ENCODE measurements at places on chromosomes 5 and 9.

GRCh38 chr5:56456002-56456401 is 222.9 kb upstream of the ANKRD55 start:
- DNase-seq, result no peak

DNA sequence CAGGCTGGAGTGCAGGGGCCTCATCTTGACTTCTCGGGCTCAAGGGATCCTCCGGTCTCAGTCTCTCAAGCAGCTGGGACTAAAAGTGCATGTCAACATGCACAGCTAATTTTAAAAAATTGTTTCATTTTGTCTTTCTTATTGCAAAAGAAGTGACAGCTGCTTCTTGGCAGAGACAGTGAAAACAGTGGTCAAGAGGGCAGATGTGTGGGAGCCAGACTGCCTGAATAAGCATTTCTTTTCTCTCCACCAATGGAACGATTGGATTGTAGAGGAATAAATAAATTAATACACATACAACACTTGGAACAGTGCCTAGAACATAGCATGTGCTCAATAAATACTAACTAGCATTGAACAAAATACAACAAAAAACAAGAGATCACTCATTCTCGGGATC is 27.4 kb upstream of the KIF4B start:
- no peak for DNase-seq

GRCh38 chr5:4855880-4856279 is 284.2 kb upstream of the ADAMTS16 start:
- DNase-seq, result no peak

DNA sequence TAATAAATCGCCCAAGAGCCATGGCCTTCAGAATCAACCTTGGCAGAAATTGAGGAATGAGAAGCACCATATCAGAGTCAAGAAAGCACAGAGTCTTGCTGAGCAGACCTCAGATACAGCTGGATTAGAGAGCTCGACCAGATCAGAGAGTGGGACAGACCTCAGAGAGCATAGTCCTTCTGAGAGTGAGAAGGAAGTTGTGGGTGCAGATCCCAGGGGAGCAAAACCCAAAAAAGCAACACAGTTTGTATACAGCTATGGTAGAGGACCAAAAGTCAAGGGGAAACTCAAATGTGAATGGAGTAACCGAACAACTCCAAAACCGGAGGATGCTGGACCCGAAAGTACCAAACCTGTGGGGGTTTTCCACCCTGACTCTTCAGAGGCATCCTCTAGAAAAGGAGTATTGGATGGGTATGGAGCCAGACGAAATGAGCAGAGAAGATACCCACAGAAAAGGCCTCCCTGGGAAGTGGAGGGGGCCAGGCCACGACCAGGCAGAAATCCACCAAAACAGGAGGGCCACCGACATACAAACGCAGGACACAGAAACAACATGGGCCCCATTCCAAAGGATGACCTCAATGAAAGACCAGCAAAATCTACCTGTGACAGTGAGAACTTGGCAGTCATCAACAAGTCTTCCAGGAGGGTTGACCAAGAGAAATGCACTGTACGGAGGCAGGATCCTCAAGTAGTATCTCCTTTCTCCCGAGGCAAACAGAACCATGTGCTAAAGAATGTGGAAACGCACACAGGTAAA is 4.5 kb downstream of the NFX1 start:
- DNase-seq, result no peak

GRCh38 chr5:68534956-68535520 is 319.5 kb downstream of the PIK3R1 start:
- no peak for DNase-seq

DNA sequence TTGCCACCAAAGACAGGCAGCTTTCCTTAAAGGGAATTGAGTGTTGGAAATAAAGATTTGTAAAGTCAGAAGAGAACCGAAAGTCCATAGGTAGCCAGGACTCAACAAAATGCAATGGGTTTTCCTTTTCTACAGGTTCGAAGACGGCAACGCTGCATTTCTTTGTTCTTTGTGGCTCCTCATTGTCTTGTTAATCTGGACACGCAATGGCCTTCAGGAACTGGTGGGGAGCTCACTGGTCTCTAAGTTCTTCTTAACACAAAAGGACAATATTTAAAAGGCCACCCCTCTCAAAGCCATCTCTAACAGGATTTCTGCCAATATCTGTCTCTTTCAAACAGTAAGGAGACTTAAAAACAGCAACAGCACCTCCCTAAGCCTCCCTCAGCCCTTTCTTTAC is 170.6 kb downstream of the RMI1 start:
- no peak for DNase-seq

DNA sequence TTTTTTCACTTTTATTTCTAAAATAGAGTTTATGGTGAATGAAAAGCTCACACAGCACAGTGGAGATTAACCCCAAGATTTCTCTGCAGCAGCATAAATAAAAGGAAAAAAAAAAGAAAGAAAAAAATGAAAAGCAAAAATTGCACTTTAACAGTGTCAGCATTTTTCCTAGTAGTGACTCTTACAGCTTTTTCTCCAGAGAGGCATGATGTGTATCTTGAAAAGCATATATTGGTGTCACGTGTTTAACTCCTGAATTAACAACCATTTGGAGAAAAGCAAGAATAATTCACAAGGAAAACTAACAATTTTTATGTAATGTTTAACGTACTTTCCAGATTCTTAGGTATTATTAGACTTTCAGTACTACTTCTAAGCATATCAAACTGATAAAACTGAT is 67.9 kb downstream of the ADGRV1 start:
- DNase-seq, result no peak

DNA sequence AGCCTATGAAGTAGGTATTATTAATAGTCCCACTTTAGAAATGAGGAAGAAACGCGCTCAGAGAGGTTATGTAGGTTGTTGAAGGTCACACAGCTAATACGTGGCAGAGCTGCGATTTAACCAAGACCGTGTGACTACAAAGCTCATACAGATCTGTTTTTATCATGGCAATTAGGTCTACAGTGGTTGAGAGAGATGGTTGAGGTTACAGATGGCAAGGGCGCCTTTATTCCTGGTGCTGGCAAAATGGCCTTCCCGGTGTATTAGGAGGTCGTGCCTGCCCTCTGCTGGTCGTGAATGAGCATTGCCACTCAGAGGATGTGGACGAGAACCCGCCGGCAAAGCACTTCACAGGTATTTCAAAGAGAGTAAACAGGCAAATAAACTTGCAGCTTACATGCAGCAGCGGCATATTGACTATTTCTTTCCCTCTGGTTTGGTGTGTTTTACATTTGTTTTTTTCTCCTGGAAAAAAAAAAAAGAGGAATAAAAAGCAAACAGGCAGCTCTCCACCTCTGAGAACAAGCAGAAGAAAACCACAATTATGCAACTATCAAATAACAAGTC is 65.3 kb upstream of the EGFLAM start:
- peak; percentile 81 for DNase-seq

- no peak for DNase-seq
These were observed 3.2 kb upstream of the PPP1R2B start for GRCh38 chr5:156846914-156847313.

DNA sequence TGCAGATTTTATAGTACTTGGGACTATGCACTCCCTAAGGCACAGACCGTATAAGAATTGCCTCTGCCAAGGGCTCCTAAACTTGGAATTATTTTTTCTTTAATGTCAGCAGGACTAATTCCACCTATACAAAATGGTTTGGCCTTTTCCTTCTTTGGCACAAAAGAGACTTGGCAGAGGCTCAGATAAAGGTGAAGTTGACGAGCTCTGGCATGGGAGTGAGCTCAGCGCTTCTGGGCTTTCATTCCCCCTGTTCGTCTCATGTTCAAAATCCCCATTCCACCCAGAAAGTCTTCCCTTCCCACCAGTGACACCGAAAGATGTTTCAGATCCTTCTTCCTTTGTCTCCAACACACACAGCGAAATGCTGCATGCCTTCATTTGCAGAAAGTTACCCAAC is 61.2 kb downstream of the F2RL2 start:
- no peak for DNase-seq

GRCh38 chr5:120452471-120452870 is 11.6 kb upstream of the PRR16 start:
- DNase-seq, result no peak
